Osteocyte (in vitro differentiated cells): ENCODE measurements at places on chromosomes 7 and 10. TPM values are rescaled to one million over a fixed set of nuclear protein-coding genes. Genes with fewer than 3 reads are reported as not detected.

- H3K27ac ChIP-seq, result no peak overlapping the region
- DNase-seq, result no peak
- no peak overlapping the region for H3K4me3 ChIP-seq
Observed at GRCh38 chr10:105413997-105414396, 772.9 kb downstream of the SORCS3 start.

DNA sequence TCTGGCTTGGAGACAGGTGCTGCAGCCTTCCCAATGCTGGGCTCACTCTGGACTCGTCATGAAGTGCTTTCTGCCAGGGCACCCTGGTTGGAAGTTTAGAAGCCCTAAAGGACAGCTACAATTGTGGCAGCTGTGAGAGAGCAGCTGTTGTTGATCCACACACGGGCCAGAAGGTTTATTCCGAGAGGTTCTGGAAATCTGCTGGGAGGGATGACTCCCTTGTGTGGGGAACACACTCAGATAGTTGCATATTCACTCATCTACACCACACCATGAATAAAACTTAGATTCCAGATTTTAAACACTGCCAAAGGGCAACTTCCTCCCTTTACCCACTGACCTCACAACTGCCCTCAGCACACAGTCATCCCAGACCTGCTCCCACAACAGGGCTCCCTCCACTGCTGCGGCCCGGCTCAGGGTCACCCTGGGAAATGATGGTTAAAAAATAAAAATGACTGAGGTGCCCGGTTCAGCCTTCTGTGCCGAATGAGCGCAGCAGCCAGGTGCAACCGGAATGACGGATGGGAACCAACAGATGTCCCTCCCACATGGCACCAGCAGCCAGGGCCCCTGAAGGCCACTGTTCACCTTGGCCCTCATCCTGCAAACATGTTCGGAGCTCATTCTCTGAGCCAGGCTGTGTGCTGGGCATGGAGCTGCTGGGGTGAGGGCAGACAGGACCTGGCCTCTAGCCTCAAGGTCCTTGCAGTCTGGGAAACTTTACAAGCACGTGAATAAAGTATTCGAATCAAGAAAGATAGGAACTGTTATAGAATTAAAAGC, 40.2 kb downstream of the ASB13 start:
- no peaks in the 10 kb centered on the region for H3K27me3 ChIP-seq
- H3K4me1 ChIP-seq, result peaks cover 15% of the 10 kb centered on the region
- no peak overlapping the region for H3K27ac ChIP-seq
- no peaks in the 10 kb centered on the region for H3K36me3 ChIP-seq

- H3K4me3 ChIP-seq, result no peak overlapping the region
- peaks cover 6% of the 10 kb centered on the region for H3K4me1 ChIP-seq
- H3K27ac ChIP-seq, result no peak overlapping the region
- H3K36me3 ChIP-seq, result no peaks in the 10 kb centered on the region
- H3K27me3 ChIP-seq, result no peaks in the 10 kb centered on the region
Observed at GRCh38 chr7:137642472-137642871, 204.3 kb downstream of the DGKI start.

GRCh38 chr7:6260291-6261187, 11.9 kb downstream of the CYTH3 start:
- peaks cover 83% of the 10 kb centered on the region for H3K4me1 ChIP-seq
- no peaks in the 10 kb centered on the region for H3K36me3 ChIP-seq
- no peak for DNase-seq
- no peaks in the 10 kb centered on the region for H3K27me3 ChIP-seq
- peak overlapping the region; percentile 55 for H3K4me3 ChIP-seq
- peak overlapping the region; percentile 93 for H3K27ac ChIP-seq

DNA sequence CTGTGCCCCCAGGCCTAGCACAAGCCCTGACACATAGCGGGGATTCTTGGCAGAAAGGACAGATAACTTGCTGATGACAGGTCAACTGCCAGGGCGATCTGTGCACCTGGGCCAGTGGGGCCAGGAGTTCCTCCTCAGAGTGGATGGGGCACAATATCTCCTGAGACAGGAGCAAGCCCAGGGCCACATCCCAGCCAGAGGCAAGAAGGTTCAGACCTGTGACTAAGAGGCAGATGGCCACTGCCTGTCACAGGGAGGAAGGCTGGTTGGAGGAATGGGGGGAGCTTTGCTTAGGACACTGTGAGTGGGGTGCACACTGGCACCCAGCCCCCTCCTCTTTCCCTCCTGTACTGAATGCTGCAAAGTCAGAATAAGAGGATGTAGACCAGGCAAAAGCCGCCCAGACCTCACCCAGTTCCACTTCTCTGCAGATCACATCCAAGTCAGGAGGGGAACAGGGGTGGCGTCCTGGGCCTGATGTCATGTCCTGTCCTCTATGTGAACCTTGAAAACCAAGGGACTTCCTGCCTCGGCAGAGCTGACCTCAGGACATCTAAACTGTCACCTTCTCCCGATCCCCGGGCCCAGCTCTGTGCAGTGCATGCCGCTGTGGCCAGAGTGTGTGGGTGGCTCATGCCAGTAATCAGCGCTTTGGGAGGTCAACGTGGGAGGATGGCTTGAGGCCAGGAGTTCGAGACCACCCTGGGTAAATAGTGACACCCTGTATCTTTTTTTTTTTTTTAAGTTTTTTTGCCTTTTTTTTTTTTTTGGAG, 1.3 kb downstream of the GUSB start:
- H3K4me3 ChIP-seq, result peak overlapping the region; percentile 74
- DNase-seq, result no peak
- H3K27ac ChIP-seq, result peak overlapping the region; percentile 34
- H3K27me3 ChIP-seq, result no peaks in the 10 kb centered on the region

The SYT15 gene
- total RNA-seq, result 10.3 and 12.5 TPM in 2 replicates

The OR2A5 gene
- total RNA-seq, result not detected in 2 replicates

- H3K4me3 ChIP-seq, result no peak overlapping the region
- DNase-seq, result no peak
- H3K36me3 ChIP-seq, result peaks cover 9% of the 10 kb centered on the region
- peaks cover 16% of the 10 kb centered on the region for H3K4me1 ChIP-seq
Observed at GRCh38 chr7:40842641-40843040, 707.8 kb downstream of the SUGCT start.

DNA sequence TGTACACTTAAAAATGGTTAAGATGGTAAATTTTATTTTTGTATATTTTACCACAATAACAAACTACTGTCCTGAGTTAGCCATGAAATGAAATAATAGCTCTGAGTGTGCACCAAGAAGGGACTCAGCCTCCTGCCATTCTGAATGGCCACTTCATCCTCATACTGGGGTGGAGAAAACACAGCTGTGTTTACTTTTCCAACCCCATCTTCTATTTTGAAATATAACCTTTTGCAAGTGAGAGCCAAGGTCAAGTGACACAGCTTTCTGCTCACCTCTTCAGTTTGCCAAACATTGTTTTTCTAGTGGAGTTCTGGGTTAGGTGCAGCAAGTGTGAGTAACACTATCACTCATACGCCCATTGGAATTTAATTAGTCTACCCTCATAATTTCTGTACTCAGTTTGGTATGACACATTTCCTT, 107.4 kb upstream of the GLCCI1 start:
- H3K36me3 ChIP-seq, result peaks cover 2% of the 10 kb centered on the region
- peak overlapping the region; percentile 33 for H3K4me3 ChIP-seq
- no peaks in the 10 kb centered on the region for H3K27me3 ChIP-seq
- no peak for DNase-seq
- H3K4me1 ChIP-seq, result peaks cover 18% of the 10 kb centered on the region
- peak overlapping the region; percentile 66 for H3K27ac ChIP-seq

- H3K27me3 ChIP-seq, result no peaks in the 10 kb centered on the region
- no peak overlapping the region for H3K27ac ChIP-seq
- H3K36me3 ChIP-seq, result no peaks in the 10 kb centered on the region
- H3K4me1 ChIP-seq, result peaks cover 6% of the 10 kb centered on the region
Observed at GRCh38 chr7:38512704-38513103, 118.5 kb downstream of the AMPH start.

The ACSM6 gene
- not detected in 2 replicates for total RNA-seq

GRCh38 chr7:47782022-47782421, 166.2 kb downstream of the PKD1L1 start:
- H3K4me3 ChIP-seq, result no peak overlapping the region
- H3K36me3 ChIP-seq, result no peaks in the 10 kb centered on the region
- H3K27ac ChIP-seq, result peak overlapping the region; percentile 92
- no peaks in the 10 kb centered on the region for H3K27me3 ChIP-seq

- no peak for DNase-seq
- H3K36me3 ChIP-seq, result no peaks in the 10 kb centered on the region
- no peaks in the 10 kb centered on the region for H3K27me3 ChIP-seq
- H3K4me1 ChIP-seq, result no peaks in the 10 kb centered on the region
Observed at GRCh38 chr10:58913717-58914116, 262.7 kb upstream of the PHYHIPL start.

GRCh38 chr7:101717628-101718357, 88.7 kb upstream of the MYL10 start:
- H3K4me1 ChIP-seq, result no peaks in the 10 kb centered on the region
- no peak for DNase-seq
- no peak overlapping the region for H3K4me3 ChIP-seq
- peaks cover 7% of the 10 kb centered on the region for H3K27me3 ChIP-seq
- H3K36me3 ChIP-seq, result no peaks in the 10 kb centered on the region

GRCh38 chr7:23298141-23298881, 828 bp upstream of the MALSU1 start:
- DNase-seq, result no peak
- peaks cover 40% of the 10 kb centered on the region for H3K4me1 ChIP-seq
- no peaks in the 10 kb centered on the region for H3K27me3 ChIP-seq
- peak overlapping the region; percentile 93 for H3K27ac ChIP-seq
- H3K4me3 ChIP-seq, result peak overlapping the region; percentile 91
